ENCODE measurements at places on chromosomes 12 and 14.

DNA sequence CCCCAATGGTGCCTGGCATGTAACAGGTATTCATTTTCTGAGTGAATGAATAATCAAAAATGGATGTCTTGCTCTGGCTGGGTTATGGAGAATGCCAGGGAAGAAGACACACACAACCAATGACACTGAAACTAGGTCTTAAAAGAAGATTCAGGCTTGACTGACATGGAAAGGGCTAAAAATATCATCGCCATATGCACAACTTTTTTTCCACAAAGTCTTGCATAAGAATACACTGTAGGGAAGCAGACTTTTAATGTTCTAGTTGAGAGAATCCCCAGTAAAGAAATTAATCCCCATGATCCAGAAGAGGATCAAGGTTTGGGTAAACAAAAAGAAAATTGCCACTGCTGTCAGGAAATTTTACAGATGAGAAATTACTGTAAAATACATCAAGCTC, 116.4 kb downstream of the SLC2A13 start:
- no peak for DNase-seq

DNA sequence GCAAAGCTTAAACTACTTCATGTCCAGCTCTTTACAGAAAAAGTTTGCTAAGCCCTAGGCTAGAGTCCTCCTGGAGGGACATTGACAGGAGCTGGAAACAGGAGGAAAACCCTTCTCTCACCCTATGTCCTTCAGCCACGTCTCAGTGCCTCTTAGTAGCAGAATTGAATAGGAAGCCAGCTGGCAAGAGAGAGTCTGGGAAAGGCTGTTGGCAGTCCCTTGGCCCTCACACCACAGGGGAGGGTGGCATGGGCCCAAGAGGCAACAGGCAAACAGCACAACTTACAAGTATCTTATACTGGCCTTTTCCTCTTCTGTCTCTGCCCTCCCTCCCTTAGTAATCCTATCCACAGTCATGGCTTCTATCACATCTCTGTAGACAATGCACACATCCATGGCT, 27.7 kb upstream of the DHRS2 start:
- DNase-seq: no peak

DNA sequence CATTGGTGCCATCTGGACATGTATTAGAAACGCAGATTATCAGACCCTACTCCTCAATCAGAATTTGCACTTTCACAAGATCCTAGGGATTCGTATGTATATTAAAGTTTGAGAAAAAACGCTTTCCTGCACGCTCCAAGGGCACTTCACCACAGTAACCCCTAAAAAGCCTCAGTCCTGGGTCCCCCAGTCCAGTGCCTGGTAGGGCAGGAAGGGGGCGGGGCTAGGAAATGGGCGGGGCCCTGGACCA, 369 bp downstream of the DEPDC4 start:
- no peak for DNase-seq

DNA sequence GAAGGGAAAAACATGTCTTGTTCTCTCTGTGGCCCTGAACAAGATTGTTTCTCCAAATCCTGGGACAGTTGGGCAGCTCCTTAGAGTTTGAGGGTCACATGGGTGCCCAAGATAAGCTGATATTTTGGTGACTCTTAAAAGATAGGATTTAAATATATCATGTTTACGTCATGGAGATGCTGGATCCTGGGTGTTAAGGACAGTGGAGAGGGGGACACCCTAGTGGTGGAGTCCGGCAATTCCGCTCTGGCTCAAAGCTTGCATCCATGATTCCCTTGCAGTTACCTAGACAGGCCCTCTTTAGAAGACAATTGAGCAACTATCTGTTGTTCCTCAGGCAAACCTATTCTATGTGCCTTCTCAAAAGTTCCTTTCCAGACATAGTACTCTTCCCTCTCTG, 101.8 kb downstream of the CMKLR1 start:
- no peak for DNase-seq

DNA sequence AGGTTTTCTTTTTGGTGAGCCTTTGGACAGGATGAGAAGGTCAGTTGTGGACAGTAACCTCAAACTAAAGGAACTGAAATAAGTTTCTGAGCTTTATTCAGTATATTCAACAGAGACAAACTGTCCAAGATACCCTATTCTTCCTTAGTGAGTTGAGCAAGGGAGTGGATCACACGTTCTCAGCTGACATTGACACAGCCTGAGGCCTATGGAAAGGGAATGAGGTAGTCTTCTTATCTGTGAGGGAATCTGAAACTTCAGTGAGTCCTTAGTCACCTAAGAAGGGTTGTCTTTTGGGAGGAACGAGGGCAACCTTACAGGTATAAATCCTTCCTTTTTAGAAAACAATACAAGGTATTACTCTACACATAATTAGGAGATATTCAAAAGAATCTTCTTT, 5.0 kb upstream of the NUBPL start:
- DNase-seq: no peak

- DNase-seq: peak; percentile 32
These were observed at the start of gene PMEL for GRCh38 chr12:55965941-55966407. Gene PMEL (minus strand): TSS chr12:55966042. CDS start chr12:55966011, 31 bp downstream.

GRCh38 chr12:42935756-42936155, 346.2 kb upstream of the PRICKLE1 start:
- no peak for DNase-seq

DNA sequence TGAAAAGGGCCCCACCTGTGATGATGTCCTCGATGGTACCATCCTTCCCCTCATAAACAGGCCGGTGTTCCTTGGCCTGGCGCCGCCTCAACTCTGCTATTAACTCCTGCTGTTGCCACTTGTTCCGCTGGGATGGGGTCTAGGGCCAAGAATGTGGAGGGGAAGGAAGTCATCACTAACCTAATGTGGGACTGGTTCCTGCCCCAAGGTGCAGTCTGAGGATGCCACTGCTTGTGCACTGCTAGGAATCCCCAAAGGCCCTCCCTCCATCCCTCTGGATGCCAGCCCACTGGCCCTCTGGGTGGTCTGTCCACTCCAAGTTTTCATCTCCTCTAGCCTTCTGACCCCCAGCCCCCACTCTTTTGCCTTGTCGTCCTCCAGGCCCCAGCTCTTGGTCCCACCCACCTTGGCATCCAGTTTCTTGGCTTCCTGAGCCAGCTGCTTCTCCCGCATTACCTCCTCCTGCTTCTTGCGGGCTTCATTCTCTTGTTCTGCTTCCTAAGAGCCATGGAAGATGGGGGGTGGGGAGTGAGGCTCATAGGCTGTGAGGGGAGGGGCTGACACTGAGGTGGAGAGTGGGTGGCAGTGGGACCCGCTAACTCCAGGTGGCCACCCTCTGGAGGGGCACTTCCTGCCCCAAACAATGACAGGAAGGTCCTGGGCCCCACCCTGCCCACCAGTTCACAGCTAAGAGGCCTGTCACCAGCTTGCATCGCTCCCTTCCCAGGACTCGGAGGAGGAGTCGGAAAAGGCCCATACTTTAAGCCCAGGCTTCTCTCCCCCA, 23.7 kb downstream of the PRPF40B start:
- DNase-seq: no peak

DNA sequence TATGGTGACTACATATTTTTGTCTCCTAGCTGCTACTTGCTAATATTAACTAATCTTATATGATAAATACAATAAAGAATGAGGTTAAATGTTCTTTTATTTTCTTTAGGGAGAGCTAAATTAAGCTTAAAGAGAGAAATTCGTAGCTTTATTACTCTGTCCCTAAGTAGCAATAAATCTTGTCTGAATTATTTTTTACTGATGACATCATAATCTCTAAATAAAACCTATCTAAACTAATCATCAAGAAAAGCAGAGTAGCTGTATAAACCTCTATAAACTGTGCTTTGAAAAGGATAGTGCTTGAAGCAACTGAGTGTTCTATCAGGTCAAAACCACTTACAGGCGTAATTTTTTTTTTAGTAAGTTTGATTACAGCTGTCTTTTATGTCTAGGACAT, 42.5 kb downstream of the METTL25 start:
- no peak for DNase-seq

DNA sequence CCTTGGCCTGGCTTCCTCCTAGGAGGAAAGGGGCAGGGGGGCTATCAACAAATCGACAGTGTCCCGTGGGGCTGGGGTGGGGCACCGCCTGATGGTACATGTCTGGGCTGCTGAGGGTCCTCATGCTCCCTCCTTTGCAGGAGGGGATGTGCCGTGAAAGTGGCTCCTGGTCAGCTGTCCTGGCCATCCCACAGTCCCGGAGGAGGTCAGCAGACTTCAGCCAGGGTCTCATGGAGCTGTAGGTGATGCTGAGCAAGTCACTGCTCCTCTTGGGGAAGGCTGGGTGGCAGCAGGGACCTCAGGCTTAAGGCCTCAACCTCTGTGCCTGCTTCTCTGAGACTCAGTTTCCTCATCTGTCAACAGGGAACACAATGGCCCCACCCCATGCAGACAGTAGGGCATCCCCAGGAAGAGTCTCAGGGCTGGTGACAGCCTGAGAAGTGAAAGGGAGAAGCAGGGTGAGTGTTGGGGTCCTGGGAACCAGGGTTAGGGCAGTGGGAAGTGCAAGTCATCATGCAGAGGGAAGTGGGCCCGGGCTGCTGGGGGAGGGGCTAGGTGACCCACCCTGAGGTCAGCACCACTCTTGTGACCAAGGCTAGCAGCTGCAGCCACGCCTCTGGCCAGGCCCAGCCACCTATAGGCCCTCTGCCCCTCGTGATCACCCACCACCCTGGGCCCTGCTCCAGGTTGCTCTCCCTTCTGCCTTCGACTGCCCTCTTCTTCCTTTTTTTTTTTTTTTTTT, 4.4 kb upstream of the TNFAIP2 start:
- no peak for DNase-seq

DNA sequence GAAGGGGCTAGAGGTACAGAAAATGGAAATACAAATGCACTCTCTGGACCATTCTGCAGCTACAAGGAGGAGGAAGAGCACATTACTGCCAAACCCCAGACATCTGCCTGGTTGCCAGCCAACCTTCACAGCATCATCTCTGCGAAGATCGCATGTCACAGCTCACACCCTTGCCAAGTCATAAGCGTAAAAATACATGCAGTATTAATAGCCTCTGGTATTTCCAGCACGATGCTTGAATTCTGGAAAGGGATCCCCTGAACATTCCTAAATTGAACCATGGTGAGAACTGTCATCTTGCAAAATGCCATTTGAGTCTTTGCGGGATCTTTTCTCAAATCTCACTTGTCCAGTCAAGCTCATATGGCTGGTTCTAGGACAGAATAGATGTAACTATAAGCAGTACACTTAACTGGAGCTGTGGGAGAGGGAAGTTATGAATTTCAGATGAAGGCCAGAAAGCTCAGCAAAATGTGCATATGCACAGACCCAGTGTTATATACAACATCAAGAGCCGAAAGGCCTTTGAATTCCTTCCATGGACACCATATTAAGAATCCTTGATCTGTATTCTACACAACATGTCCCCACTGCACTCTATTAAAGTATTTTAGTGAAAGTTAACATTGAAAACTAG, 211.6 kb downstream of the DUSP6 start:
- DNase-seq: no peak

DNA sequence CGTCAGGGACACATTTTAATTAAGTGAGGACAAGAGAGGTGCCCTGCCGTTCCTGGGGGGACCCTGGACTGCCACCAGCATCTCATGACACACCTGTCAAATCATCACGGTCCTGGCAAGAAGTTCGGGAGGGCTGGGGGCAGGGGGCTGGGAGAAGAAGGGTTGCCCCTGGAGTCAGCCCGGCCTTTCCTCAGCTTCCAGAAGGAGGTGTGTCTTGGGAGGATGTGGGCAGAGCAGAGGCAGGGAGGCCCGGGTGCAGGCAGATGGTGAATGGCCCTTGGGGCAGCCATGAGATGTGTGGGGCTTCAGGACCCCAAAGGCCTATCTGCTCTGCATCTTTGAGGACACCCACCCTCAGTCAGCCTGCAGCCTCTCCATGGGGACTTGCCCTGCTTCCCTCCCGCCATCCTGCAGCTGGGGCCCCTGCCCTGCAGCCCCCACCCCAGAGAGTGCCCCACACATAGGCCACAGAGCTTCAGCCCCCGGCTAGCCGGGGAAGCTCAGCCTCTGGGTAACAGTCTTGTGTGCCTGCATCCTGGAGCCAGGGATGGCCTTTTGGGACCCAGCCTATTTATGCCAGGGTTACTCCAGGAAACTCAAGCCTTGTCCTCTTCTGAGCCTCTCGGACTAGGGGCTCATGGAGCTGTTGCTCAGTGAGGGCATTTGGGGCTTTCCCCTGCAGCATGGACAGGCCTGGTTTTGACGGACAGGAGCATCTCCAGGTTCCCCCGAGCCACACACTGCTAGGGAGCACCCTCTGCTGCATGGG, 178.5 kb downstream of the KIF26A start:
- no peak for DNase-seq

GRCh38 chr12:22518998-22519397, 25.3 kb downstream of the C2CD5 start:
- DNase-seq: no peak

DNA sequence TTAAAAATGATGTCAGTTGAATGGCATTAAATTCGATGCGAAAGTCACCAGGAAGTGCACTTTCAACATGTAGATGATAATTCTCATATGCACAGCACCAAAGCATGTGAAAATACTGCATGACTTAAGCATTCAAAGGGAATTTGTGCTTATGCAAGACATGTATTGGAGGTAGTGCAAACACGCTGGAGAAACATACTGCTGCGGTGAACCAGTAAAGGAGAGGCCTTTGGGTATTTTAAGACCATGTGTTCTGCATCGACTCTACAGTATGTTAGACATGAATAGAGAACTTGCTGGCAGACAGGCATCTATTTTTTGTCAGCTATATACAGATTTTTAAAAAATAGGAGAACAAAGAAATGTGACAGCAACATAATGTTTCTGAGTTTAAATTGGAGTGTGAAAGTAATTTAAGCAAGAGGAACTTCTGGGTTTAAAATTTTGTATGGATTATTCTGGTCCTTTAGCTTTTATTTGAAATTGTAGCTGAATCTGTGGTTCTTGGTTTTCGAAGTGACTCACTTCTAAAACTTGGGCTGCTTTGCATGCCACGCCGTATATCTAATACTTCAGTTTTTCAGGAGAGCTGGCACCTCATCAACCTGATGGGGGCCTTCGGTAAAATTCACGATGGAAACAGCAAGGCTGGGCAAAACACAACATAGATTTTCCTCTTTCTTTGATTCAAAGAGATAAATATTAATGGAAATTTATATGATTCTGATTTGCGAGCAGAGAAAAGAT, 408.7 kb downstream of the APAF1 start:
- no peak for DNase-seq

- DNase-seq: no peak
These were observed 134.4 kb upstream of the FGD4 start for GRCh38 chr12:32264961-32265360.

- DNase-seq: no peak
These were observed 407.3 kb upstream of the FLRT2 start for GRCh38 chr14:85122690-85123089.

DNA sequence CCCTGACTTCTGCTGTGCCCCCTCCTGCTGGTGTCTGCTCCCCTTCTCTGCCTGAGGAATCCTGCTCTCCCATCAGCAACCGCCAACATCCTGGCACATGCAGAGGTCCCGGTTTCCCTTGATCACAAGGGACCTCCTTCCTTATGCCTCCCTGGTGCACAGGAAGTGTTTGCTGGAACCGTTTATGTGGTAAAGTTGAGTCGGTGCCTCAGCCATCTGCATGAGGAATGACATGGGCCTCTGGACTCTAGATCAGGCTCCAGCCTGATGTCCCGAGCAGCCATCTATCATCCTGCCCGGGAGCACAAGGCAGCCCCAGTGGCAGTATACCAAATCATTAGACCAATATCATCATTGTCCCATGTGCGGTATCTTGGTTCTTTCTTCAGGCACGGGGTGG, 90.4 kb downstream of the BORCS5 start:
- DNase-seq: no peak

All from hematopoietic multipotent progenitor cell treated with erythropoietin and hydrocortisone succinate and interleukin-3 and kit ligand, for 8 days (in vitro differentiated cells).